ENCODE measurements at places on chromosomes 1 and 21.

GRCh38 chr1:154351363-154352068, 26.2 kb downstream of the ATP8B2 start:
- no peak for DNase-seq

DNA sequence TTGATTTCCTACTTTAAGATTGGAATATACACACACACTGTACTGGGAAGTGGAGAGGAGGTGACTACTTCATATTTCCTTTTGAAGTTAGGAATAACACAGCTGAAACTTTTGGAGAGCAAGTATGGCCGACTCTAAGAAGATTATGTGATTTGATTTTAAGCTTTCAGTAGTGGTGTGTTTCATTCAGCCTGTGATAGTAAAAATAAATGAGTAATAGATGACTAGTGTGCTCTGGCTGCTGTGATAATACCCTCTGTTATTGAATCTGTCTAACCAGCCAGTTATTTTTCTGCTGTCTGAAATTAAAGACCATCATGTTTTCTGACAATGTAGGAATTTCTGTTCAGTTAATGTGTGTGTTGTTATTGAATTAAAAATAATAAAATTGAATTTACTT, 48.3 kb downstream of the CTTNBP2NL start:
- no peak for DNase-seq

- DNase-seq: no peak
Observed at GRCh38 chr1:169460191-169460833, 25.4 kb downstream of the SLC19A2 start.

- DNase-seq: no peak
Observed at GRCh38 chr1:84919461-84919970, 26.5 kb upstream of the LPAR3 start.

All from activated naive CD4-positive, alpha-beta T cell treated with anti-CD3 and anti-CD28 coated beads, Interleukin-2, amount 50 U/mL, for 72 hours (primary cell).